ENCODE measurements at places on chromosomes 7 and 10.

DNA sequence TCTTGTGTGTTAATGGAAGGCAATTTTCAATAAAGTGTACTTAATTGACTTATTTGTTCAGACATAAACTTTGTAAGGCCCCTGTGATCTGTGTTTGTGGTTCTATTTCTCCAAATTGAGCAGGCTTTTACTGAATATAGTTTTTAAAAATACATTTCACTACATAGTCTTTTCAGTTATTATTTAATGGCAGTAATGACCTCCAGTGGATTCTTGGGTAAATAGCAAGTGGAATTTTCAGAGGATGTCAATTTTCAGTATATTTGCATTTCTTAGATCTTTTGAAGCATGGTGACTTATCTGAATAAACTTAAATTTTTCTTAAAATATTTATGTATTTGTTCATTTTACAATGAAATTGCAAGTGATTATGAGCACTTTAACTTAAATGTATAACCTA, 203.1 kb upstream of the PCLO start:
- DNase-seq: no peak

DNA sequence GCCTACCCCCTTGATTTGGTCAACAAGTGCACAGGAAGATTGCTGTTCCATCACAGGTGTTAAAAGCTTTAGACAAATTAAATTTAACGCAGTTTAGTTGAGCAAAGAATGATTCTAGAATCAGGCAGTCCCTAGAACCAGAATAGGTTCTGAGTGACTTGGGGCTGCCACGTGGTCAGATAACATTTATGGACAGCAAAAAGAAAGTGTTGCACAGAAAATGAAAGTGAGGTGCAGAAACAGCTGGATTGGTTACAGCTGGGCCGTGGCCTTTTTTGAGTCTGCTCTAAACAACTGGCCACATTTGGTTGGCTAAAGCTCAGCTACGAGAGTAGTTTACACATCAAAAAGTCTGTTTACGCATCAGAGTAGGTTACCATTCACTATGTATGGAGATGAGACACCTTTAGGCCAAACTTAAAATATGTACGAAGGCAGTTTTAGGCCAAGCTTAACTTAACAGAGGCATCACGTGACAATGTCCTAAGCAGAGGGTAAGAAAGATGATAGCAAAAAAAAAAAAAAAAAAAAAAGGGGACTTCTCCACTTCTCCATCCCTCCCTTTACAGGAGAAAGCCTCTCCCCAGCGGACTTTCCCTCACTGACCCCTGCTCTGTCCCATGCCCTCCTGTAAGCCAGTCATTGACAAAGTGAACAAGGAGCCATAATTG, 133.2 kb upstream of the PRR15 start:
- no peak for DNase-seq

DNA sequence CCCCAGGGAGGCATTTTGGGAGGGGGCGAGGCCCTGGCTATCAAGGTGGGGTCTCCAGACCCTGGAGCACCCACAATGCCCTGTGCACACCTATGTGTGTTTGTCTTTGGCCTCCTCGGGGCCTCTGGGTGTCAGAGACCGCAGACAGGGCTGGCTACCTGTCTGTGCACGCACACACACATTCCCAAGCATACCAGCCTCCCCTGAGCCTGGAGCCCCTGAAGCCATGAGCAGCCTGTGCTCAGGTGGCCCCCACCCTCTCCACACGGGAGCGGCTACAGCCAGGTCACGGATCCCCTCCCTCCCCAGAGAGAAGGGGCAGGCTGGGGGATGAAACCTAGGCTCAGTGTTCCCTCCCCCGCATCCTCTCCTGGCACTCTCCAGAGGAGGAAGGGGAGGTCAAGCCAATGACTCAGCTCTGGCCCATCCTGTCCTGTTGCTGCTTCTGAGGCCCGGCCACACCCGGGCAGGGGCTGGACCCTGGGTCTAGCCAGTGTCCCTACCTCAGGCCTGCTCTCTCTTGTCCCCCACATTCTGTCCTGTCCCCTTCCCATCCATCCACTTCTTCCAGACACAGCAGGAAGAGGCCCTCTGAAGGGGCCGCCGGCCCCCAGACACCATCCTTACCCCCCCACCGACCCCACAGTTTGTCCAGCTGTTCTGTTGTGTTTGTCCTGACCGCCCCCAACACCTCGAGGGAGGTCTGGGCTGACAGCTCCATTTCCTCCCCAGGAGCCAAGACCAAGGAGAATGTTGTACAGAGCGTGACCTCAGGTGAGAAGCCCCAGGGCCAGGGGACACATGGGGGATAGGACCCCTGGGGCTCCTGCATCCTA, 720 bp downstream of the SNCG start:
- peak; percentile 71 for DNase-seq

DNA sequence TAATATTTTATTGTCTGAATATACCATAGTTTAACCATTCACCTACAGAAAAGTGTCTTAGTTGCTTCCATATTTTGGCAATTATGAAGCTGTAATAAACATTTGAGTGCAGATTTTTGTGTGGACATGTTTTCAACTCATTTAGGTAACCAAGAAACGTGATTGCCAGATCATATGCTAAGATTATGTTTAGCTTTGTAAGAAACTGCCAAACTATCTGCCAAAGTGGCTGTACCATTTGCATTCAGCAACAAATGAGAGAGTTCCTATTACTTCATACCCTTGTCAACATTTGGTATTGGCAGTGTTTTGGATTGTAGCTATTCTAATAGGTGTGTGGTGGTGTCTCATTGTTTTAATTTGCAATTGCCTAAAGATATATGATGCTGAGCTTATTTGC, 233.5 kb downstream of the TMEM26 start:
- no peak for DNase-seq

DNA sequence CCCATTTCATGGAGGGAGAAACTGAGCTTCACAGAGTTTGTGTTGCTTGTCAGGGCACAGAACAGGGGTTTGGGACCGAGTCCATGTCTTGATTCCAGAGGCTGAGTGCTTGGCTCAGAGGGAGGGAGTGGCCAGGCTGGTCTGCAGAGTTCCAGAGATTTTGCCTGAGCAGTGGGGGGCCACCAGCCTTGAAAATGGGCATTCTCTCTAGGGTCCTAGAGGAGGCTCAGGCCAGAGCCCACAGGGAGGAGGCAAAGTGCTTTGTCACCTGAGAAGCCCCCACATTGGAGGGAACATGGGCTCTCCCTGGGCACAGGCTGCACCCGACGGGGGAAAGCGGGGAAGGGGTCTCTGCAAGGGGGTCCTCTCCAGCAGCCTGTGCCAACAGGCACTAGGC, 51.5 kb downstream of the DOCK1 start:
- DNase-seq: no peak

DNA sequence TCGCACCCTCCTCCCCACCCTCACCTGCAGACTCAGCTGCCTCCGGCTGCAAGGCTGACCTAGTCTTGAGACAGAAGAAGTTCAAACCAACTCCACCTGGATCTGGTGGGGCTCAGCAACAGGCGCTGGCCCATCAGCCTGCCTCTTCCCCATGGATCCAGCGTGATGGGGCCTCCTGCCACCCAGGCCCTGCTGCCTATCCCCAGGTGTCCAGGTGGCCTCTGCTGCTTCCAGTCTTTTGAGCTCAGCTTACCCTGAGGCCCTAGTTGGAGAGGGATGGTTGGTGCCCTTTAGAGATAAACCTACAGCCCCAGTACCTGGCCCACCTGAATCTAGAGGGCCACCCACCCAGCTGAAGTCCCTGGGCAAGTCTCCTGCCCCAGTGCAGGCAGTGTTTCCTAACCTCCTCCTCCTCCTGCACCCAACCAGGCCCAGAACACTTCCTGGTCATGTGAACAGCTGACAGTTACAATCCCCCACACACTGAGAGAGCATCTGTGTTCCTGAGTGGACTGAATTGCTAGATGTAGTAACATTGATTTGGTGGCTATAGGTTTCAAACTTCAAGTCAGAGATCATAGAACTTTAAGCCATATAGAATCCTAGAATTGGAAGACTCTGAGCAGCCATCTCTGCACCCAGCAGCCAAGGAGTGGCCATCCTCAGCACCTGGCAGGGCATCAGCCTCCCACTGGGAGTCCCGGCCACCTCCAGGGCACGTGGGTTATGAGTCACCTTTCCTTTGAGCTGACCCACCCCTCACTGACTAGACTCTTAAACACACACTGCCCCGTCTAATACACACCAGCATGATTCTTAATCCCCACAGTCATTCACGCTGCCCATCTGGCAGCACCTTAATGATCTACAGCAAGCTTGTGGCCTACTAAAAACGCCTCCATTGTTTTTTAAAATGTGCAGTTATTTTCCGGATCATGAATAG, 51.9 kb downstream of the ALOX5 start:
- DNase-seq: no peak

GRCh38 chr10:96745950-96746349, 25.6 kb upstream of the PIK3AP1 start:
- DNase-seq: no peak

DNA sequence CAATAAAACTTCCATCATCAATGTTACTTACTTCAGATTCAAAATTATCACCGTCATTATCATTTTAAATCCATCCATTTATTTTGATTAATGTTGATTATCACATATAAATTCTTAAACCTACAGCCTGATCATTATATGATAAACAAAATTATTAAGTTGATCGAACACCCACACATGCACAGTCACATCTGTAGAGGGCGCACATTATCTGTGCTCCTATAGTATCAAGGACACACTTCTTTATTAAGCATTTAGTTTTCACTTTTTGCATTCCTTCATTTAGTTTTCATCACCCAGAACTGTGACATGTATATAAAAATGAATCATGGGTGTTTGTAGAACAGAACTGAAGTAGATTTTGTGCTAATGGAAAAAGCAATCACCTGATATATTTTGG, 26.2 kb upstream of the ZNF716 start:
- peak; percentile 36 for DNase-seq

DNA sequence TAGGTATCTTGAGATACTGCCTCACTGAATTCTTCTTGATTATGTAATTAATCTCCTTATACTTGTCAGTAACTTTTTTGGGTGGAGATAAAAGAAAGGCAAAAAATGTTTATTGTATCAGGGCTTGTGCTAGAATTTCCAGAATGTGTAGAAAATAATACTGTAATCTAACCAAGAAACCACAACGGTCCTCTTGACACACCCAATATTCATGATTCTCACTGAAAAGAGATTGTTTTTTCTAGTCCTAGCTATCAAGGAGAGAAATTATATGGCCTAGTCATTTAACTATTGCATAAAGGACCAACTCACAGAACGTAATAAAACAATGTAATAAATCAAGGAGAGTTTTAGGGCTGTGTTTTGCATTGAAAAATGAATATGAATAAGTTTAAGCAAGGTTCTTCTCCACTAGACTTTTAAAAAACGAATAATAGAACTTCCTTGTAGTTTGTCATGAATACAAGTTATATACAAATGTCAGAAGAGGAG, 80.0 kb upstream of the STEAP4 start:
- DNase-seq: no peak
